Vagina (tissue), 2 donors: ENCODE measurements at places on chromosomes 12 and 14.

GRCh38 chr14:51521764-51522163 lies 129.9 kb upstream of the FRMD6 start:
- DNase-seq = no peak

GRCh38 chr14:50520947-50521815 lies 11.2 kb downstream of the MAP4K5 start:
- DNase-seq = no peak

DNA sequence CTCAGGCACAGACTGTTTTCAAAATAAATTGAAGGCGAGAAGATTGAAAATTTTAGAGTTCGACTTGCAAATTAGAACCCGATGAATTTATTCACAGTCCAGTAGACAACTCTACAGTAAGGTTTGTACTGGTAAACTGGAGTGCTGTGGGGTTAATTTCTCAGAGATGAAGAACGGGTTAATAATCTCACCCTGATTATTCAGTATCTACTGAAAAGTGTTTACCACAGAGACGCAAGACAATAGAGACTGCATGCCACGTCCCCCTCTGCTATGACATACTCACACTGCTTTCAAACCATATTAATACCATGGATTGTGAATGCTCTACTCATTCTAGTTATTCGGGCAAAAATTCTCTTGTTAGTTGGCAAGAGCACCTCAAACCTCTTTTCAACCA lies 36.1 kb downstream of the CFL2 start:
- no peak for DNase-seq

DNA sequence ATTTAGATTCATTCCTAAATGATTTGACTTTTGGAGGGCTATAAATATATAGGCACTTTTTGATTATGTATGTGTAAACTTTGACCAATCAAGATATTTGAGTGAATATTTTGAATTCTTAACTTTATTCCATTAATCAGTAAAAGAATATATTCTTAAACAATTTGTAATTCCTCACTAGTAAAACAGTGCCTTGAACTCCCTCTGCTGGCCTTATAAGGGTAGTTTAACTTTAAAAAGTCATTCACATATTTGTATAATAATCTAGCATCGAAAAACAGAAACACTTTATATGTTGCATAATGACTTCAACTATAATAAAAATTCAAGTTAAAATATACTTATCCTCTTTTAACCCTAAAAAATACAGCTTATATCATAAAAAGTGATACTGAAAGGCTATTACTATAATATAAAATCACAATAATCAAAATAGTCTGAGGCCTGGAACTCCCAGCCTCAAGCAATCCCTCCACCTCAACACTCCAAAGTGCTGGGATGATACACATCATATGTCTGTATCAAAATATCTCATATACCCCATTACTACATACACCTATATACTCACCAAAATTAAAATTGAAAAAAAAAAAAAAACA lies 31.2 kb downstream of the CCDC59 start:
- no peak for DNase-seq

GRCh38 chr12:59929110-59929509 lies 333.3 kb downstream of the SLC16A7 start:
- no peak for DNase-seq

GRCh38 chr14:82134411-82134810 lies 600.8 kb upstream of the SEL1L start:
- DNase-seq = no peak

DNA sequence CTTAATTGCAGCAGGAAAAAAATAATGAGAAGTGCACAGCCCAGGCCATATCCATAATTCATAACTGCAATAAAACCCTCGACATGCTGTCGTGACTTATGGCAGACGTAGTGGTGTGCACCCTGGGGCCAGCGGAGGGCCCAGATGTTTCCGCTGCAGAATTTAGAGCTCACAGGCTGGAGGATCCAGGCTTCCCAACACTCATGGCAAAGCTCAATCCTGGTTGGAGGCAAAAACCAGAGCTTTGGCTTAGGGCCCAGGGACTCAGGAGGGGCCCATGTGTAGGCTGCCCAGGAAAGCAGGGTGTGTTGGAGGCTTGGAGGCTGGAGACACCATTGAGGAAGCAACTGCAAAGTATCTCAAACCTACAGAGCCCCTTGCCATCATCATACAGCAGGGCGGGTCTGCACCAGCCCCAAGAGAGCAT lies 68.7 kb downstream of the SERPINA3 start:
- DNase-seq = peak; percentile 31

DNA sequence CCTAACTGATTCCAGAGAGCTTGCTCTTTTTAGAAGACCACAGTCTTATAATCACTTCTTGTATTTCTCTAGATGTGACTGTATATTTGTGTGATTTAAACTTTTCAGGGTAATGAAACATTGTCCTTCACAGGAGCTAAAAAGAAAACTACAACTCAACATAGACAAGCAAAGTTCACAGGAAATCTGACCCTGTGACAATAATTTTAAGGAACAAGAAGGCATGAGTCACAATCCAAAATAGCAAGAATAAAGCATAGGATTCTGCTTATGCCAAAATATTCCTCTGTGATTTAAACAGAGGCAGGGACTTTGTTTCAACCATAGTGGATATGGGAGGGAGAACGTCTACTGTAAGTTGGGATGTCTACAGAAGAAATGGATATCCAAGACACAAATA lies 44.3 kb downstream of the GPR65 start:
- DNase-seq = no peak

- DNase-seq = no peak
These were observed 21.9 kb downstream of the CDK17 start for GRCh38 chr12:96378319-96378718.

GRCh38 chr12:17918013-17918412 lies 172.0 kb downstream of the RERGL start:
- no peak for DNase-seq

DNA sequence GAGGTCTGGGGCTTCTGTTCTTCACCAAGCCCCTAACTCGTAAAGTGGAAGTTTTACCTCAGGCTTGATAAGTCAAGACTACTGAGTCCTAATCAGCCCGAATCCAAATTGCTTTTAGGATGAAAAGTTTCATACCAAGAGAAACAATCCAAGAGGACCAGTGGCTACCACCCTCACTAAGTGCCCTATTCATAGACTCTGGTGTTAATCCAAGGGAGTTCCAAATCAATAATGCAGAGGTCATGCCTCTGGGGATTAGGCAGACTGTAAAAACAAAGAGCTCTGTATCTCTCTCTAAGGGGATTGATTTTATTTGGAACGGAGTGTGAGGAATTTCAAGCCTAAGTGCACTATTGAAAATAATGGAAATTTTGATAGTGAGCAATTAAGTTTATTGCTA lies 76.3 kb upstream of the LMNTD1 start:
- no peak for DNase-seq
